Nucleus accumbens (tissue), 56 donors: ENCODE measurements at places on chromosomes 7 and 10.

DNA sequence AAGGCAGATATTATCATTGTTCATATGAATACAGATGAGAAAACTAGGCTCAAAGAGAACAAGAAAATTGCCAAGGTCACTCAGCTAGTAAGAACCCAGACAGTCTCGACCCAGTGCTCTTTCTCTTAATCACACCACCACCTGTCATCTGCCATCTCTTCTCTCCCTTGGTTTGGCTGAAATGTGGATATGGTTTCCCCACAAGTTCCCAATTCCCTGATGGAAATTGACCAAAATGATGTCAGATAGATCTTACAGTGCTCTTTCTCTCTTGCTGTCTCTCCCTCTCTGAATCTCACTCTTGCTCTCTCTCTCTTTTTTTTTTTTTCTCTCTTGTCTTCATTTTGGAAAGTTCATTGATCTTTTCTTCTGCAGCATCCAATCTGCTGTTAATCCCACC, 9.1 kb downstream of the C10orf90 start:
- DNase-seq: no peak

- no peak for DNase-seq
Measured at GRCh38 chr7:158421361-158421760, 166.3 kb downstream of the PTPRN2 start.

DNA sequence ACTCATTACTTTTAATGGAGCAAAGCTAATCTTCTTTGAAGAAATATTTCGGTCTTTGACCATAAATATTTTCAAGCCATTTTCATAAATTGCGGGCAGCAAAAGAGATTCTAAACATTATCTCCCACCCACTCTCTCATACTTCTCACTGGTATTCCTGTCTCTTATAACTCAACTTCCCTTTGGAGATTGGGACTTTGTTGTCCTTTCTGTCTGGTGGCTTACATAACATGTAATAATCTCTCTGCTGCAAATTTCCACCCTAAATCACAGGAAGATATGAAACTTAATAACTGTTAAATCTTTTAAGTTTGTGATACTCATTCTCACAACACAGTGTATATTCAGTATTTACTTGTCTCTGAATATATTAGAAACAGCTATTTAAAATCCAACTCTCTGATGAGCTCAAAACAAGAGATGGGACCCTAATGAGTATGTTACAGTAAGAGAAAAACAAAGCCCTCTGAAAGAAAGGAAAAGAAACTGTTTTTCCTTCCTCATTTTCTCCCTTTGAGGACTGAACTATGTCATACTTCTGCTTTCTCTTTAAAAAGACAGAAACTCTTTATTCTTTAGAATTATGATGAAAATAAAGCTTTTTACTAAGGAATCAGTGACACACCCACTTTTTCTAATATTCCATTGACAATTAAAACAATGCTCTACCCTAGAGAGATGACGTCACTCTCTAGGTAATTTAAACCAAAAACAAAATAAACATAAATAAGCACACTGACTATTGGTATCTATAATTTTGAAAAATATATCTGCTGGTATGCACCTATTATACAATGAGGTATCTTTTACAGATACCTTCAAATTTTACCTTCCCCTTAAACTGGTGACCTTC, 14.7 kb downstream of the CALCR start:
- no peak for DNase-seq

- DNase-seq: no peak
Measured at GRCh38 chr10:130389906-130390305, 253.7 kb downstream of the GLRX3 start.

- DNase-seq: no peak
Measured at GRCh38 chr10:18713077-18713476, 53.8 kb downstream of the ARL5B start.

- no peak for DNase-seq
Measured at GRCh38 chr7:108311446-108312168, 144.6 kb downstream of the NRCAM start.

DNA sequence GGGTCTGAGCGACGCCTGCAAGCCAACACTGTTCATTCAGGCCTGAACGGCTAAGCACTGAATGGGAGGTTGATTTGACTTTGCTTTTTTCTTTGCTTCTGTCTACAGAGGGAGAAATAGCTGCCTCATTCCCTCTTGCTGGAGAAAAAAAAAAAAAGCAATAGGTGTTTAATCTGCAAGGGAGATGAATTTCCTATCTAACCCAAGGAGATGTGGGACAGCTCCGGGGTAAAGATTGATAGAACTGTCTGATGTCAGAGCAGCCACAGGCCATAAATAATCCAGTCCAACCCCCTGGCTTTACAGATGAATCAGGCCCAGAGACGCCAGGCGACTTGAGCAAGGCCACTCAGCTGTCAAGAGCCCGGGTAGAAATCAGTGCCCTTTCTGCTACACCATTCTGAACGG, 168.0 kb downstream of the ARHGAP12 start:
- no peak for DNase-seq

DNA sequence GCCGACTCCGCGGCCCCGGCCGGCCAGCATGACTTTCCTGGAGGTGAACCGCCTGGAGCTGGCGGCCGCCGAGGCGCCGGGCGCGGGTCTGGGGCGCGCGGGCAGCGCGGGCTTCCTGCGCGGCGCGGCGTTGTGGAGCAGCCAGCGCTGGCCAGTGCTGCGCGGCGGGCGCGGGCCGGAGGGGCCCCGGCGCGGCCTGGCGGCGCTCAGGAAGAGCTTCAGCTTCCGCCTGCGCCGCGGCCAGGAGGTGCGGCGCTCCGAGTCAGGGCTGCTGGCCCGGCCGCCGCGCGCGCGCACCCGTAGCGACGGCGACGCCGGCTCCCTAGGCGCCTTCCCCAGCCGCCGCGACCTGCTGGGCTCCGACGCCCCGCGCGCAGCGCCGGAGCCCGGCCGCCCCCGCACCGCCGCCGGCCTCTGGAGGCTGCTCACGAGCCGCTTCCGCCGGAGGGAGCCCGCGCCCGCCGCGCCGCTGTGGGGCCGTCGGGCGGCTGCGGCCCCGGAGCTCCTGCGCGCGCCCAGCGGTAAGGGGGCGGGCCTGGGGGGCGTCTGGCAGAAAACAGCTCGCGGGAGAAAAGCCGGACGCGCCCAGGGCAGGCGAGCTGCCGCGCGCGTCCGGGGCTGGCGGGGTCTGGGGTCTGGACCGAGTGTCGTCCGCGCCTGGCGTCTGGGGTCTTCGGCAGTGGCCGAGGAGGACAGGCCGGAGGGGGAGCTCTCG, 29.0 kb downstream of the AGAP3 start:
- no peak for DNase-seq

DNA sequence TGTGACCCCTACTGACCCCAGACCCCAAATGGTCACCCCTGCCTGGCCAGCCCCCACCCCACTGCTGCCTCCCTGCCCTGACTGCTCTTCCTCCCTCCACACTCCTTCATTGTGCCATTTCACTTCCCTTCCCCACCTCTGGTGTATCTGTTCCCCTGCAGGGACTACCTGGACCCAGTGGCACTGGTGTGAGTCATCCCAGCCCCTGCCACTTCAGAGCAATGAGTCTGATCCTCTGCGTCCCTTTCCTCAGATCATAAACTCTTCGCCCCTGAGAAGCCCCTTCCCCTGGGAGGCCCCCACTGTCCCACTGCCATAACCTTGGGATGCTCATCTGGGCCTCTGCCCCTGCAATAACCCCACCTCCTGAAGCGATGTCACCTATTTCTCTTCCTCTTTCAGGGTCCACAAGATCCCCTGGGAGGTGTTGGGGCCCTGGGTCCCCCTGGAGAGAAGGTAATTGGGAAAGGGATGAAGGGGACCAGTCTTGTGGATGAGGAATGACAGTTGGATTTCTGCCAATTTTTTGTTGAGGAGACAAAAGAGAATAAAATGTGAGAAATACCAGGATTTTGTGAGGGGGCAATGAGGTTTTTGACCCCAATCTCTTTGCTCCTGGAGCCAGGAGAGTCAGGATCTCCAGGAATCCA, 19.1 kb upstream of the VOPP1 start:
- DNase-seq: no peak

DNA sequence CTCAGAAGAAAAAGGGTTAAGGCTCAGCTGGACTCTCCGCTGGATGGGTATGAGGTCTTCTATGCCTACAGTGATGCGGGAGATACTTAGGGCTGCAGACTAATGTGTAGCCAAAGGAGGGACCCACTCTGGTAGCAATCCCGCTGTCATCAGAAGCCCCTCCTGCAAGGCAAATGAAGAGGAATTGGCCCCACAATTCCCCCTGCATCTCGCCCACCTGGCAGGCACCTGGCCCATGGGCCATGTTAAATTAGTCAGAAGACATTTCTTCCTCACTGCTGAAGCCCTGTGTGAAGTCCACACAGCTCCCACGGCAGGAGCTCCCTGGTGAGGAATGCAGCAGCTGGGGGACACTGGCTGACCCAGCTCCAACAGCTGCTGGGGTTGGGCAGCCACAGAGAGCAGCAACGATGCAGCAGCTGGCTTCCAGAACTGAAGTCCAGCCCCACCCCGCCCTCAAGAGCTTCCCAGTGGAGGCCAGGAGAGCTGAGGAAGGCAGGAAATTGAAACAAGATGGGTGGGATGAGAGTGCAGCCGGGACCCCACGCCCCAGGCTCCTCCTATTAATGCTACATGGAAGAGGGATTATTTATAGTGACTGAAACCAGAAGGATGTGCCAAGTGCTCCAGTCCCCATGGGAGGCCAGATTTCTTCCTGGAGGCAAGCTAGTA, 5.5 kb downstream of the VSTM4 start:
- DNase-seq: no peak
